ENCODE measurements at places on chromosomes 16 and 17.

DNA sequence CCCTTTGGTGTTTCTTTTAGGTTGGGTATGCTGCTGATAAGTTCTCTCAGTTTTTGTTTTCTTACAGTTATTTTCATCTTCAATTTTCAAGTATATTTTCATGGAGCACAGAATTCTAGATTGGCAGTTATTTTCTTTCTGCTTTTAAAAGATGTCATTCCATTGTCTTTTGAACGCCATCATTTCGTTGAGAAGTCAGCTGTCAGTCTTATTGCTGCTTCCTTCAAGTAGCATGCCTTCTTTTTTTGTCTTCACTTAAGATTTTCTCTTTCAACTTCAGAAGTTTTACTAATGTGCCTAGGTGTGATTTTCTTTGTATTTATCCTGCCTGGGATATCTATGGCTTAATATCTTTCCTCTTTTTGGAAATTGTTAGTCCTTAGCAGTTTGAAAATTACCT, 262.2 kb upstream of the PMFBP1 start:
- no peak for DNase-seq

GRCh38 chr17:41705271-41705991, 6.7 kb upstream of the GAST start:
- DNase-seq: no peak

GRCh38 chr17:79372470-79373238, 238.2 kb downstream of the RBFOX3 start:
- DNase-seq: no peak

DNA sequence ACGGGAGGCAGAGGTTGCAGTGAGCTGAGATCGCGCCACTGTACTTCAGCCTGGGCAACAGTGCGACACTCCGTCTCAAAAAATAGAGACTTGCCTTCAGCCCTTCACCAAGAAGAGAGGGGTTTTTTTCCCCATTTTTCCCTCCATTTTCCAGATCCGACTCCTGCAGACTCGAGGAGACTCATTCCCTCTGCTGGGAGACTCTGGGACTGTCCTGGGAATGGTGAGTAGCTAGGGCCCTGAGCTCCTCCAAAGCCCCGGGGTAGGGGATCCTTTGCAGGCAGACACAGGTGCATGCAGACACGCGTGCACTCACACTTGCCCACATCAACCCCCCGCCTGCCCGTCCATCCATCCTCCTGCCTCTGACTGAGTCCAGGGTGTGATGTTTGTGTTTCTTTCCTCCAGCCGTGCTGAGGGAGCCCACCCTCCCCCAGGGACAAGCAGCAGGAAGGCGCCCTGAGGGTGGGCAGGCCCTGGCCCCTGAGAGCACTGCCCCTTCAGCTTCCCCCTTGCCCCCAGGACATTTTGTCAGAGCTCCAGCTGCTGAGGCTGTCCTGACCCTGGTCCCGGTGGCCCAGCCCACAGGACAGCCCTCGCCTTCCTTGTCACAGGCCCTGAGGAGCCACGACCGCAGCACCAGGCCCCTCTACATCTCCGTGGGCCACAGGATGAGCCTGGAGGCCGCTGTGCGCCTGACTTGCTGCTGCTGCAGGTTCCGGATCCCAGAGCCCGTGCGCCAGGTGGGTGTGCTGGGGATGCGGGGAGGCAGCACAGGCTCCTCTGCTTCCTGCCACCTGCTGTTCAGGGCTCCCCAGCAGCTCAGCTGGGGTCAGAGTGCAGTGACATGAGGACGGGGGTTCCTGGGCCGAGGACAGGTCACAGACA, 10.2 kb downstream of the ENDOV start:
- no peak for DNase-seq

- DNase-seq: no peak
Measured at GRCh38 chr16:88458039-88458772, 5.1 kb downstream of the ZFPM1 start.

DNA sequence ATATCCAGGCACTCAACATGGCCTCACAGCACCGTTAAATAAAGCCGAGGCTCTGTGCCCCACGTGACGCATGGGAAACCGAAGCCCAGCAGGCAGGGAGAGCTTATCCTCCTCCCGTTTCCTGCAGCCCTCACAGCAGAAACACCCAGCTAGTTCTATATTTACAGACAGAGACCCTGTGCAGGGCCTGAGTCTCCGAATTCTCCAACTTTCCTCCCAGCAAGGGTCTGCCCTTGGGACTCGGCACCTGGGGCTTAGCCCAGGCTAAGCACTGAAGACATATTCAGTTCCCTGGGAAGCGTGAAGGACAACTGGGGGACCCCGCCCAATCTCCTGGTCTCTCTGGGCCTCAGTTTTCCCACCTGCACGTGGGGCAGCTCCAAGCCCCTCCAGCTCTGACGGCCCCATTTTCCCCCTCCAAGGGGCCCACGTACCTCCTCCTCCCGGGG, 29.2 kb downstream of the TRPV3 start:
- no peak for DNase-seq

- DNase-seq: no peak
Measured at GRCh38 chr16:60655514-60656153, 1380.6 kb downstream of the CDH8 start.

- peak; percentile 32 for DNase-seq
Measured at GRCh38 chr16:73480381-73480780, 432.5 kb upstream of the ZFHX3 start.

DNA sequence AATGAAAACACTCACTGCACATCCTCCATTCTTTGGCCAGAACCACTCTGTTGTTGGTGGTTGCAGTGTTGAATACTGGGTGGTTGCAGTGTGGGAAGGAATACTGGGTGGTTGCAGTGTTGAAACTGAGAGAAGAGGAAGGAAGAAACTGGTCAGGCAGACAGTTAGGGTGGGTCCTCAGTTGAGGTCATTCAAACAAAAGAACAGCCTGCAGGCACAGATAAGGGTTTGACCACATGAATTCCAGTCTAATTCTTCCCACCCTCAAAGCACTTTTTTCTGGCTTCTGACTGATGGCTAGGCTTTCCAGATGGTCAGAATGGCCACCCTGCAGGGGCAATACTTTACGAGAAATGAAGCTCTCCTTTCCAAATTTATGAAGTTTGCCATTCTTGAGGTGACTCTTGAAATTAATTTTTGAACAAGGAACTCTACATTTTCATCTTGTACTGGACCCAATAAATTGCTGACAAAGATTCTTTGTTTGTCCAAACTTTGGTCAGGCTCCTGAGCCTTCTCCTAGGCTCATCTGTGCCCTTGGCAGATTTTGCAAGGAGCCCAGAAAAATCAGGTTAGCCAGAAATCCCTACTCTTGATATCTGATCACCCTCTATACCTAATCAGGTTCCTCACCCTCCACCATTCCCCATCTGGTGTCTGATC, 596.6 kb upstream of the CDH5 start:
- DNase-seq: no peak

DNA sequence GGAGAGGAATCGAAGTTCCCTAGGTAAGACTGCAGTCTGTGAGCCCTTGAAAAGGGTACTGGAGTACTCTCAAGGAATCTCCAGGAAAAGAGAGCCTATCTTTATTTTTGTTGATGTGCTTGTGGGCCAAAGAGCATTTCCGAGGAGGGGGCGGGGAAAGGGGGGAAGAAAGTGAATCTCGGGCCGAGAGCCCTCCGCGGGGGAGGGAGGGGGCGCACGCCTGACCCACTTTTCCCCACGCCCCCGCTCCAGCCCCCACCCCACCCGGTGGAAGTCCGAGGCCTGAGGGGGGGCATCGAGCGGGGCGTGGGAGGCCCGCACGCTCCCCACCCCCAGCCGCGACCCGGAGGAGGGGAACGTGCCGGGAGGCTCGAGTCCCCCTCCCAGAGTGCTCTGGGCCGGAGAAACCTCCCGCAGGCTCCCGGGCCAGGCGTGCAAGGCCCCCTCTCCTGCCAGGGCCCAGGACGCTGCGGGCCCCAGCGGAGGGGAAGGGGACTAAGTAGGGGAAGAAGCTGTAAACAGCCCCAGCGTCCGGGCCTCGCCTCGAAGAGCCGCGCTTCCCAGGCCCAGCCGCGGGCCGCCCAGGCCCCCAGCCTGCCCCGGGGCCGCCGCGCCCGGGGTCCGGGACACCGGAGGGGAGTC, 444 bp downstream of the HELZ start:
- no peak for DNase-seq

GRCh38 chr17:50199803-50200456, 1.5 kb downstream of the COL1A1 start:
- peak; percentile 92 for DNase-seq

GRCh38 chr17:38578229-38579082, 27.3 kb downstream of the SRCIN1 start:
- peak; percentile 91 for DNase-seq

DNA sequence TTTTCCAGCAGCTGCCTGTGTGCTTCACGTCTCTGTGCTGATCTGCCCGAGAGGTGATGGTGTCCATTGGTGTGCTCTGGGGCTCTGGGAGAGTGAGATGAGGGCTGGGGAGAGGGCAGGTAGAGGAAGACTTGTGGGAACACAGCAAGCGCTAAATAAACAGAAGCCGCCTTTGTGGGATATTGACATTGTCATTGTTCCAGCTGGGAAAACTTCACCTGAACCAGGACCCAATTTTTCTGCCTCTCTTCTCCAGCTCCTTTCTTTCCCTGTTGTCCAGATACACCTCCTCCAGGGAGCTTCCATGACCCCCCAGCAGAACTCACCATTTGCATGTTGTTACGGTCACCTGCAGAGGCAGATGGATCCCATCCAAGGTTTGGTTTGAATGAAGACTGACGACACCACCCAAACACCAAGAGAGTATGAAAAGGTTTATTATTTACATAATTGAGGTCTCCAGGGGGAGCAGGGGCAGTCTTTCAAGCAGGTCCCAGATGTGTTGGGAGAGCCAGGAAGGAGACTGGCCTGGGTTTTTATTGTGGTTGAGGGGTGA, 3.6 kb upstream of the ITGA3 start:
- no peak for DNase-seq

DNA sequence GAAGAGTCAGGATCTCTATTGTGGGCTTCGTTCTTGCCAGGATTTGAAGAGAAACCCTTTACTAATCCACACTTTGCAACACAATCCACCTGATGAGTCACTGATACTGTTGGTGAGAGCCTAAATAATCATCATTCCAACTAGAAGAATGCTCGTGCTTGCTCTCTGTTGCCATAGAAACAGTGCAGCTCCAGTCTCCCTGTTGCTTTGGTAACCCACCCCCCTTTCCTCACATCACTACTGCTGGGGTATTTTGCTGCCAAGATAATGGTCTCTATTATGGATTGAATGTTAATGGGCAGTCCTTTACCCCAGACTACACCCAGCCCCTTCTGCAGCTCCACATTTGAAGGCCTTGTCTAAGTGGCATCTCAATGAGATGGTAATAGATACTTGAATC, 190.4 kb downstream of the ABCC12 start:
- DNase-seq: peak; percentile 53

- DNase-seq: peak; percentile 11
Measured at GRCh38 chr16:47060596-47060995, 83.1 kb downstream of the NETO2 start.

- no peak for DNase-seq
Measured at GRCh38 chr17:29049541-29050145, 6.7 kb downstream of the PIPOX start.

- DNase-seq: no peak
Measured at GRCh38 chr17:47684025-47684424, 9.9 kb upstream of the TBKBP1 start.

DNA sequence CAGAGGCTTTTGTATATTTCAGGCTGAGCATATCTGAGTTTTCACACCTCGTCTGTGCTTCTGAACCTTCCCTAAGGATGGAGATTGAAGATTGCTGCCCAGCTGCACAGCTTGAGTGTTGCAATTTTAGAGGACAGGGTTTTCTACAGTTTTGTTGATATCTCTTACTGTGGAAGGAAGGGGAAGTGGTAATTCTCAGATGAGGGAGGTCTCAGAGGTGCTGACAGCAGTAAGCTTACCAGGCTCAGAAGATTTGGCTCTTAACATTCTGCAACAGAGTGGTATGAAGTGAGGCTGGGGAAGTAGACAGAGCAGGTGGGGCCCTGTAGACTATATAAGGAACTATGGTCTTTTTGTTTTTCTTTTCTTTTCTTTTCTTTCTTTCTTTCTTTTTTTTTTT, 45.8 kb upstream of the ARHGAP17 start:
- no peak for DNase-seq

Measured in ecto neural progenitor cell (in vitro differentiated cells).